NCI-H524 treated with DMSO at 0.1 percent for 48 hours (cell line): ENCODE measurements at places on chromosomes 5 and 9.

GRCh38 chr5:95411474-95411873 is 20.3 kb downstream of the FAM81B start:
- DNase-seq, result no peak

DNA sequence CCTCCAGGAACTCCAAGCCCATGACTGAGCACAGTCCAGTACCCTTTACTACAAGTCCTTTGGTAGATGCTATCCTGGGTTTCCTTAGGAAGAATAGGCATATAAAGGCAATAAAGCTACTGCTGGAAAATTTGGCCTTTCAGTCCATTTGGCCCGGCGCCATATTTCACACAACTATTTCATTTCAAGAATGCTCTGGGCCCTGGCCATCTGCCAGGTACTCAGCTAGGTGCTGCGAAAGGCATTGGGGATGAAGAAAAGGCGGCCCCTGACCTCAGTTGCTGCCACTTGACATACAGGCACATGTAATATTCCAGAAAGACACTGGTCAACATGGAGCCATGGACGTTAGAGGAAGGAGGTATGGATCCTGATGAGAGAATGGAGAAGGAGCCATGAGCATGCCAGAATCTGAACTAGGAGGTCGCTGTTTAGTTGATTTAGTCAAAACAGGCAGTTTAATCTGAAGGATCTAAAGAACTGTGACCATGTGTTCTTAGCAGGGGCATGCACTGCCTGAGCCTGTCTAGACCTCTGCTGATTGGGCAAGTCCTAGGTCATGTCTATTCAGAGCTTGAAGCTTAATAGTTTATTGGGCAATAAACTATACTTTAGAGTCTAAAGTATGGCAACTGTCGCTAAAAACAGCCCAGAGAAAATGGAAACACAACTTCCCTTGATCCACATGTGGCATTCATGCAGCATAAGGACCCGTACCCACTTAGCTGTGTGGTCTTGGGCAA is 149.3 kb downstream of the MELK start:
- DNase-seq, result no peak

GRCh38 chr5:33465120-33465519 is 24.4 kb downstream of the TARS1 start:
- DNase-seq, result no peak

- no peak for DNase-seq
These were observed 395.4 kb downstream of the CSNK1G3 start for GRCh38 chr5:123907349-123907748.

GRCh38 chr5:54589786-54590185 is 72.2 kb downstream of the SNX18 start:
- no peak for DNase-seq

- DNase-seq, result no peak
These were observed 78.7 kb upstream of the UNC5A start for GRCh38 chr5:176731506-176732160.

- no peak for DNase-seq
These were observed 134.8 kb upstream of the MSX2 start for GRCh38 chr5:174589599-174589998.

GRCh38 chr9:70587201-70587600 is 172.7 kb upstream of the KLF9 start:
- no peak for DNase-seq

GRCh38 chr9:35510754-35511428 is 21.0 kb downstream of the RUSC2 start:
- no peak for DNase-seq

DNA sequence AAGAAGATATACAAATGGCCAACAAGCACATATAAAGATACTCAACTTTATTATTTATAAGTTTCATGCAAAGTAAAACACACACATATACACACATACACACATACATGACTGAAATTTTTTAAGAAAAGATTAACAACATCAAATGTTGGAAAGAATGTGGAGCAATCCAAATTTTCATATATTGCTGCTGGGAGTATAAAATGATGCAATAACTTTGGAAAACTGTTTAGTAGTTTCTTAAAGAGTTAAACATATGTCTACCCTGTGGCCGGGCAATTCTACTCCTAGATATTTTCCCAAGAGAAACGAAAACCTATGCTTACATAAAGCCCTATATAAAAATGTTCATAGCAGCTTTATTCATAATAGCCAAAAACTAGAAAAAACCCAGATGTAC is 99.8 kb upstream of the NR4A3 start:
- DNase-seq, result no peak

DNA sequence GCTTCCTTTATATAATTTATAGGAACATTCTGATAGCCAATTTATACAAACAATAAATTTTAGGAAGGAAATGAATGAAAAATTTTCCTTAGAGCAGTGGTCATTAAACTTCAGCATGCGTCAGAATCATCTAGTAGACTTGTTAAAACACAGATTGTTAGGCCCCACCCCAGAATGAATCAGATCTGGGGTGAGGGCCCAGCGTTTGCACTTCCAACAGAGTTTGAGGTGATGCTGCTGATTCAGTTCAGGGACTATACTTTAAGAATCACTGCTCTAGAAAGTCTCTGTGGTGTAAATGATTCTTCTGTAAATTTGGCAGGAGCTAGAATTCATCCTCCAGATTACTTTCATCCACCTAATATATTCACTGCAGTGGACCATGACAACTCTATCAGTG is 80.4 kb downstream of the SLC12A2 start:
- no peak for DNase-seq

GRCh38 chr5:175819090-175819425 is 52.3 kb upstream of the CPLX2 start:
- no peak for DNase-seq

DNA sequence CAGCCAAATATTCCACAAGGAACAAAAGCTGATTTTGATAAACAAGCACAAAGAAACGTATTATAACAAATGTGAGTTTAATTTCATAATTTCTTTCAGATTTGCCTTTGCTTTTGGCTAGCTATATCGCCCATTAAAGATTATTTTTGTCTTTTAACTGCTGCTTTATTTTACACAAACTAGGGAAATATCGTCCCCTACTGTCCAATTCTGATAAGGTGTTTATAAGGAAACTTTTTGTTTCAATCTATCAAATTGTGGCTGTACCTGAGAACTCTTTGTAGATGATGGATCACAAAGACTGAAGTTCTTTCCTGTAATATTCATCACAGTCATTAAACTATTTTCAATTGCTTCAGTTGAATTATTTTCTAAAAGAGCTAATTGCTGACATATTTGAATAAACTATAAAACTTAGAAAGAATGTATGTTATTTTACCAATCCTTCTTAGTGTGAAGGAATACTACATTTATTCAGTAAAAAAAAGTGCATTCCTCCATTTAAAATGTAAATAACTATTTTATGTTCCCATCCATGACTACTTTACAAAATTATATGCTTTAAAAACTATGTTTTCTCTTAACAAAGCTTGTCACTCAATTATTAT is 431.3 kb upstream of the ITGA1 start:
- DNase-seq, result peak; percentile 13

DNA sequence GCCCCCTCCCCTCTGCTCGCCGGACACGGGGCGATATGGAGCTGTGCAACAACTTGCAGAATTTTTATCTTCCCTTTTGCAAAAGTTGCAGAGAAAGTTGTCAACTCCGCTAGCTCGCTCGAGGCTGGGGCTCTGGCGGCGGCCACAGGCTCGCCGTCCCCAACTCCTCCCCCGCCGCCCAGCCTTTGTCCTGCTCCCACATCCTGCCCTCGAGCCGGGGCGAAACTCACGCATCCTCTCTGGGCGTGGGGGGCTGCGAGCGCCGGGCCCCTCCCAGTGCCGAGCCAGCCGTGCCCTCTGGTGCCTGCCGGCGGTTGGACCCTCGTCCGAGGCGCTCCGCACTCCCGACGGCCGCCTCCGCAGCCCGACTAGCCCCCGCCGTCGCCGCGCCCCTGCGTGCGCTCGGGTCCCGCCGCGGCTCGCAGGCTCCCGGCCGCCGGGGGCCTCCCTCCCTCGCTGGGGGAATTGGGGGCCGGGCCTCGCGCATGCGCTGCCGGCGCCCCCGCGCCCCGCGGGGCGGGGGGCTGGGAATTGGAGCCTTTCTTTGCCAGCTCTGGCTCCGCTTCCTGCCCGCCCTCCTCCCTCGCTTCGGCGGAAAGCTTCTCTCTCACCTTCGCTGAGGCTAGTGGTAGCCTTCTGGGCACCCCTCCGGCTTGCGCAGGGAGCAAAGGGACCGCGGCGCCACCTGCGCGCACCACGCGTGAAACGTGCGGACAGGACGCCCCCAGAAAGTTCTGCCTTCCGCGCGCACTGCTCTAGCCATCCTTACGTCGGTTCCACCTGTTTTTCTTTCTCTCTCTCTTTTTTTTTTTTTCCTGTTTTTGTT is at the start of gene CCNJL:
Gene CCNJL (minus strand): TSS at position 431 of the 826 bp plus-strand sequence. CDS start 641 bp downstream, outside the sequence.
- DNase-seq, result no peak

- DNase-seq, result no peak
These were observed 21.8 kb downstream of the CTNNA1 start for GRCh38 chr5:138775034-138775433.

DNA sequence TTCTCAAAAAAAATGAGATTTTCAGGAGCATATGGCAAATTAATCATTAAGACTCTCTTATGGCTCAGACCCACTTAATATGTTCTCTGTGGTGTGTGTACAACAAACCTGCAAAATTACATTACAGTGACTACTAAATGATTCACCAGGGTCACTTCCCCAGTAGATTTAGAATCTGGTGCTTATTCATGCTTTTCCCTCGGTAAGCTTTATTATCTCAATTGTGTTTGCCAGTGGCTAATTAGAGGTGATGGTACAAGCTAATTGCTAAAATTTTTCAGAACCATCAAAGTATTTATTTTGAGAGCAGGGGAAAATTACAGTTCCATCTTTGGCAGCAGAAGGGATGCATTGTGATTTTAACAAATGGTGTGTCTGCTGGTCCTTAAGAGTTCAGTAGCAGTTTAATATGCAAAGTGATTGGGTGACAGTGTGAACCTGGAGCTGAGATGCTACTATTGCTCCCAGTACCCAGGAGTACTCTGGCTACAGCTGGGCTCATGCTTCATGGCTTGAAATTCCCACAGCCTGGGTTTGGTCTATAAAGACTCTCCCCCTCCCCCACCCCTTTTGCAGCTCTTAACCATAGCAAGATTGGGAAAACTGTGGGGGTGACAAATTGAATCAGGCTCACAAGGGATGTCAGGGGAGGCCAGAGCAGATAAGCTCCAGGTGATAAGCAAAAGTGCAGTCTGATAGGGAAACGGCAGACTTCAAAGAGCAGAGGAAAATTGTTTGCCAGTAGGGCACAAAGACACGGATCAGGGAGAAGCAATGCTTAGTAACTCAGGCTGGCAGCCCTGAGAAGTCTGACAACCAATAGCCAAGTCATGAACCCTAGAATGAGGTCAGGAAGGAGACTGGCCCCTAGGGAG is 92.8 kb upstream of the RAD23B start:
- DNase-seq, result peak; percentile 66

DNA sequence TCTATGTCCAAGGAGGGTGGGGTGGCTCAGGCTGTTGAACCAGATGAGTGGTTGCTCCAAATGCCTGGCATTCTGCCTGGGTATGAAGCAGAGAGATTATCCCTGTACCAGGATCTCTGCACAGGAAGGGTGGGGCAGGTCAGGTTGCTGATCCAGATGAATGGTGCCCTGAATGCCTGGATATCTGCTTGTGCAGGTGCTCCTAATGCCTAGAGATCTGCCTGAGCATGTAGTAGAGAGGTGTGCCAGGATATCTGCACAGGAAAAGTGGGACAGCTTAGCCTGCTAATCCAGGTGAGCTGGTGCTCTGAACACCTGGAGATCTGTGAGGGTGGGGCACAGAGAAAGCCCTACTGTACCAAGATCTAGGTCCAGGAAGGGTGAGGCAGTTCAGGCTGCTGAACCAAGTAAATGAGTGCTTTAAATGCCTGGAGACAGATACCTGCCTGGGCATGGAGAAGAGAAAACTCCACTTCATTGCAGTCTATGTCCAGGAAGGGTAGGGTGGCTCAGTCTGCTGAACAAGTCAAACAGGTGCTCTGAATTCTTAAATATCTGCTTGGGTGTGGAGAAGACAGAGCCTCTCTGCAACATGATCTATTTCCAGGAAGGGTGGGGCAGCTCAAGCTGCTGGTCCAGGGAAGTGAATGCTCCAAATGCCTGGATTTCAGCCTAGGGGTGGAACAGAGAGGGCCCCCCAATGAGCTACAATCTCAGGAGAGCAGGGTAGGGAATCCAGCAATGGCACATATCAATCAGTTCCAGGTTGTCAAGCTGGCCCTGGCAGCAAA is 189.4 kb upstream of the DMRTA1 start:
- no peak for DNase-seq

DNA sequence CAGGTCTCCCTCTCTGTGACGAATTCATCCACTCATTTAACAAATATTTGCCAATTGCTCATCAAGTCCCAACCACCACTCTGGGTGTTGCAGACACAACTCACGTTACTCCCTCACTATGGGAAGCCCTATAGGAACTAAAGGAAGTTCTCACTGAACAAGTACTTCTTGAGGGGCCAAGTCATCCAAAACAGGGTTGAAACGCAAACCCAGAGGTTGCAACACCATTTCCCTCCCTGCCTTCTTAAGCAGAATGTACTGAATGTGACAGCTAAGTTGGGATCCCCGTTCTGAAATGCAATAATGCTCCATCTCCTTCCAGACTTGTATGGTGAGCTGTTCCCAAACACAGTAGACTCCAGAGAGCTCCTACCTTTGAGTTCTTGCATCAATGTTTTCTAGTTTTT is 34.3 kb downstream of the EPB41L4B start:
- DNase-seq, result no peak

- DNase-seq, result no peak
These were observed 58.9 kb upstream of the MCCC2 start for GRCh38 chr5:71528206-71528605.

GRCh38 chr5:142548739-142549275 is 137.1 kb downstream of the FGF1 start:
- DNase-seq, result peak; percentile 69

- DNase-seq, result no peak
These were observed 23.7 kb downstream of the KDM4C start for GRCh38 chr9:6781476-6781875.

DNA sequence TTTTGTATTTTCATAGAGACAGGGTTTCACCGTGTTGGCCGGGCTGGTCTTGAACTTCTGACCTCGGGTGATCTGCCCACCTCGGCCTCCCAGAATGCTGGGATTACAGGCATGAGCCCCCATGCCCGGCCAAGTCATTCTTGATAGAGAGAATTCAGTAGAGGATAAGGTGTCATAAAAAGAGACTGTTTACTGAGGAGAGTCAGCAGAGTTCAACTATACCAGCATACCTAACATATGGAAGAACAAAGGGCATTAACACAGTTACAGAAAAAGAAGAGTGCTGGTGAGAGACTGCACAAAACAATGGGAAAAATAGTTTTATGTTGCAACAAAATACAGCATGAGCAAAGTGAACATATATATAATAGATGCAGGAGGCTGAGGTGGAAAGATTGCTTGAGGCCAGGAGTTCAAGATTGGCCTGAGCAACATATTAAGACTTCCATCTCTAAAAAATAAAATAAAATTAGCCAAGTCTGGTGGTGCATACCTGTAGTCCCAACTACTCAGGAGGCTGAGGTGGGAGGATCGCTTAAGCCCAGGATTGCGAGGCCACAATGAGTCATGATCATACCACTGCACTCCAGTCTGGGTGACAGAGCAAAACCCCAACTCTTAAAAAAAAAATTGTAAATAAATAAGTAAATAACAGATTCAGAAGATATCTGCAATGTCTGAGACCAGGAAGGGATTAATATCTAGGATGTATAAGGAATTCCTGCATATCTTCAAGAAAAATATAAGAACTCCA is 19.5 kb downstream of the B4GALT1 start:
- DNase-seq, result no peak
